ENCODE measurements at places on chromosomes 13 and 19.

DNA sequence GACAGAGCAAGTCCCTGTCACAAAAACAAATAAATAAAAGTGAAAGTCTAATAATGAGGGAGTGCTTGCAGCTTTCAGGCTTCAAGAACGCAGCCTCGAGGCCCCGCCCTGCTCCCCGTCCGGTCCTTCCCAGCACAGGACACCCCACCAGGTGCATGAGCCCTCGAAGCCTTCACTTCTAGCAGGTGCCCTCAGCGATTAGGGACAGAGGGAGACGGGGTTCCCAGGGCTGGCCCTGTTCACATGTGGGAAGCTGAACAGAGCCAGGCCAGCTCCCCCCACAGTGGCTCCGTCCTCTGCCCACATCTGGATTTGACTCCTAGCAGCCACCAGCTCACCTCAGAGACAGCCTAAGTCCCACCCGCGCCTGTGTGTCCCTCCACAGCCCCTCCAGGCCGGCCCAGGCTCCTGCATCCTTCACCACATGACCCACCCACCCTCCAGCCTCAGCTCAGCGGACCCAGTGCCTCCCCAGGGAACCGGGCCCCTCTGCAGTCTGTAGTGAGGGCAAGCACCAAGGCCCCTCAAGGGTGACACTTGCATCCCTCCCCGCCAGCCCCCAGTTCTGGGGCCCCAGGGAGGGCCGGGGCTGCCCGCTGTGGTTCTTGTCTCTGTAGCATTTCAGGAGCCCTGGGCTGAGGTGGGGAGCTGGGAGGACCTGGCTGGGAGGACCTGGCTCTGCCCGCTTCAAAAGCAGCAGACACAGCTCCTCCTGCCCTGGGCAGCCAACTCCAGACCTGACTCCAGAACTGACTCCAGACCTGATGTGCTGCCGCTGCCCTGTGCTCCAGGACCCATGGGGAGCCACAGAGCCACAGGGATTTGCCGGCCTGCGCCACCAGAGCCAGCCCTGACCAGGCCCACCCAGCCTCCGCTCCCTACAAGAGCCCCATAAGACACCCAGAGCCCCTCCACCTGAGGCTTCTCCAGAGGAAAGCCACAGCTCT is 27.2 kb downstream of the GPX4 start:
- no peak for DNase-seq

DNA sequence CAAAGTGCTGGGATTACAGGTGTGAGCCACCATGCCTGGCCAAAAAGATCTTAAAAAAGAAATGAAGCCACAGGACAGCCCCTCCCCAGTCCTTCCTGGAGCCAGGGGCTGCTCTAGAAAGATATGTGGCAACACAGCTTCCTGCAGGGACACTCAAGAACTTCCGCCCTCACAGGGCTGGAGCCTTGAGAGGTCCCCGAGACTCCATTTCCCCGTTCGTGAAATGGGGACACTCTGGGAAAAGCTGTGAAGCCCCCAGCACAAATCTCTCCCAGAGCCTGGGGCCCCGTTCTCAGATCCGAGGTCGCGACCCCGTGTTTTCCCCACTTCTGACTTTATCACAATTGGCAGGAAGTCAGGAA is 2.5 kb upstream of the GPX4 start:
- no peak for DNase-seq

DNA sequence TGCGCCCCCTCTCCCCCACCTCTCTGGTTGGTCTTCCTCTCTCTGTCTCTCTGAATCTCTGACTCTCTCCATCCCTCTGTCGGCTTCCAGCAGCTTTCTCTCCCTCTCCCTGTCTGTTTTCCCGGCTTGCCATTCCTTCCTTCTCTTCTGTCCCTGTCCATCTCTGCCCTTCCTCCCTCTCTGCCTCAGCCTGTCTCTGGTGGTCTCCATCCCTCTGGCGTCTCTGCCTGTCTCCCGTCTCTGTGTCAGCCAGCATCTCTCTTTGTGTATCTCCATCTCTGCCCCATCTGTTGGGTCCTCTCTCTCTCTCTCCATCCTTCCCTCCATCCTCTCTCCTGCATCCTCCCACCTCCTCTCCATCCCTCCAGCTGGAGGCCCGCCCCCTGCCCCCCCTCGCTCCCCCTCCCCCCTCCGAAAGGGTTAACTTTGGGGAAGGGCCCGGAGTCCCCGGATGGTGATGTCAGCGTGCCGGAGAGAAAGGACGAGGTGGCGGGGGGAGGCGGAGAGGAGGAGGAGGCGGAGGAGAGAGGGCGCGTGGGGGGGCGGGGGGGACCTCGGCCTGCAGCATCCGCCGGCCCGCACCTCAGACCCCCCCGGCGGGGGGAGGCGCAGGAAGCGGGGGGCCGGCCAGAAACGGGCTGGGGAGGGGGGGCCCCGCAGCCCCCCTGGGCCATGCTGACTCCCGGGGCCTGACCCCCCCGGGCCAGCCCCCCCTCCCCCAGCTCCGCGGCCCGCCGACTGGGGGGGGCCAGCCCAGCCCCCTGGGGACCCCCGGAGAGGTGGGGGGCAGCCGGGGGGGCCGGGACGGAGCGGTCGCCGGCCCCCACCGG is at the start of gene BRSK1:
Gene BRSK1, plus strand, starts transcription at position 450 of the 830 bp plus-strand sequence. CDS start 446 bp downstream, outside the sequence.
- peak; percentile 75 for DNase-seq

DNA sequence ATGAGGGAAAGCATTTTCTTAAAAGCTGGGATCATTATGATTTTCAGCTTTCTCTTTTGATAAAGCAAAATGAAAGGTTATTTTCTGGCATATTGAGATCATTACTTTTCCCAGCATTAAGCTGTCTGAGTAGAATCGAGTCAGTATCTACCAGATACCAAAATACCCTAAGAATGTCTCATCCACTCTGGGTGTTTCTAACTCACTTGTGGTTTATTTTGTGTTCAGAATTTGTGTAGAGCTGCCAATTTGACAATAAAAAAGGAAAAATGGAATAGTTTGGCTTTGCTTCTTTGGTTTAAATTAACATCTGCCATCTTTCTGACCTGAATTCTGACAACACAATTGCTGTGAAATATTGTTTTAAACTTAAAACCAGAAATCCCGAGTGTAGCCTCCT is 438.7 kb upstream of the ARGLU1 start:
- DNase-seq, result no peak

DNA sequence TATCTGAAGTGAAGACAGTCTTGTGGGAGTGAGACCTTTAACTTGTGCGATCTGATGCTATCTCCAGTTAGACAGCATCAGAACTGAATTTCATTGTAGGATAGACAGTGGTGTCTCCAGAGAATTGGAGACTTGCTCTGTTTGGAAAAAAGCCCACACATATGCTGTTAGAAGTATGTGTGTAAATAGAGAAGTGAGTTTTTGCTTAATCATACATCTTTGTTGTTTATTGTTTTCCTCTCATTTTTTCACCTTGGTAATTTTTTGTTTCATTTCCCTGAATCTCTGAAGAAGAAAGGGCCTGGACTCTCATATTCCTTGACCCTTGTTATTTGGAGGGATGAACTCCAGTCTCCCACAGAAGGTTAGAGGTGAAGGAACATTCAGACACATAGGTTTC is 21.8 kb downstream of the FPR3 start:
- DNase-seq, result no peak

DNA sequence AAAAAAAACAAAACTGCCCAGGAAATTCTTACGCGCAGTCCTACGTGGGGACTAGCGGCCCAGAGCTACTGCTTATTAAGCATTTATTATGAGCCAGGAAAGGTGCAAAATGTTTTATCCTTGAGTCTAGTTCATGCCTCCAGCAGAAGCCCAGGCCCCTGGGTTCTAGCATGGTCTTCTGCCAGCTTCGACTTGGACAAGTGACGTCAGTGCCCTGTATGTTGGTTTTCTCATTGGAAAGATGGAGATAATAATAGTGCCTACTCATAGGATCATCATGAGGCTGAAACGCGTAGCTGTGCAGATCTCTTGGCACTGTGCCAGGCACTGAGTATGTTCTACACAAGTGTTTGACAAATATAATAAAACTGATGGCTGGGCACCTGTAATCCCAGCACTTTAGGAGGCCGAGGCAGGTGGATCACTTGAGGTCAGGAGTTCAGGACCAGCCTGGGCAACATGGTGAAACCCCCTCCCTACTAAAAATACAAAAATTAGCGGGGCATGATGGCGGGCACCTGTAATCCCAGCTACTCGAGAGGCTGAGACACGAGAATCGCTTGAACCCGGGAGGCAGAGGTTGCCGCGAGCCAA is 12.4 kb upstream of the SULT2B1 start:
- no peak for DNase-seq

- DNase-seq, result no peak
These were observed 12.1 kb upstream of the GPR4 start for GRCh38 chr19:45613926-45614725.

DNA sequence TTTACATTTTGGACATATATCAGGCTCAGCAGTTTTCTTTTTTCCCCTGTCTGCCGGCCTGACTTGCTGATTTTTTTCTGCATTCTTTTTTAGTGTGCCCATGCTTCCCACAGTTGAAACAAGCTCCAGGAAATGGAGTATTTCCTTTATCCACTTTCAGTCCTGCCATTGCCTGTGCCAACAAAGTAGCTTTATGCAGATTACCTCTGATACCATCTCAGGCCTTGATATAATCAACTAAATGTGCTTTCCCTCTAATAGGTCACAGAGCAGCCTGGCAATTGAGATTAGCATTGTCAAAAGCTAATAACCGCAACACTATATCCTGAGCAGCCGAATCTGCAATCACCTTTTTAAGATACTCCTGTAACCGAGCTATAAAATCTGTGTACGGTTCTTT is 9.2 kb downstream of the MRPS12 start:
- DNase-seq, result no peak

DNA sequence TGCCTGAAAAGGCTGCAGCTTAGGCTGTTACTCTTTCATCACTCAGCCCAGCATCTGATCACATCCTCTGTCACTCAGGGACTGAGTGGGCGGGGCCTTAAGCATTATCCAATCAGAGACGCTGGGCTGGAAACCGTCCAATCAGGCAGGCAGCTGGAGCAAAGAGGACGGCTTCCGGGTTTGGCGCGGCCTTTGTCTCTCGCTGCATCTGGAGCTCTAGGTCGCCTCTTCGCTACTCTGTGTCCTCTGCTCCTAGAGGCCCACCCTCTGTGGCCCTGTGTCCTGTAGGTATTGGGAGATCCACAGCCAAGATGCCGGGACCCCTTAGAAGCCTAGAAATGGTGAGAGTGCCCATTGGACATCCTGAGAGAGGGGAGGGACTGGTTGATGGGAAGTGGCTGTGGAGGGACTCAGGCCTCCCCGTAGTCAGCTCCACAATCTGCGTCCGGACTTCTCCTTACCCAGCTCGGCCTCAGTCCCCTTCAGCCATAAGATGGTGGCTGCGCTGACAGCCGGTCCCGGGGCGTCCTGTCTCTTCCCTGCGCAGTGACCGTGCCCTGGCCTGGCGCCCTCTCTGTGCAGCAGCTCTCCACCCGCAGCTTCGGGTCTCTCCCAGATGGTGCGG is at the start of gene ZNF486:
Gene ZNF486, plus strand, starts transcription at position 195 of the 625 bp plus-strand sequence. Its CDS starts 117 bp downstream, at position 312.
- peak; percentile 99 for DNase-seq

Measured in spinal cord (tissue), 10 donors.